Posterior cingulate gyrus (tissue), 11 donors: ENCODE measurements at places on chromosomes 7 and 10.

DNA sequence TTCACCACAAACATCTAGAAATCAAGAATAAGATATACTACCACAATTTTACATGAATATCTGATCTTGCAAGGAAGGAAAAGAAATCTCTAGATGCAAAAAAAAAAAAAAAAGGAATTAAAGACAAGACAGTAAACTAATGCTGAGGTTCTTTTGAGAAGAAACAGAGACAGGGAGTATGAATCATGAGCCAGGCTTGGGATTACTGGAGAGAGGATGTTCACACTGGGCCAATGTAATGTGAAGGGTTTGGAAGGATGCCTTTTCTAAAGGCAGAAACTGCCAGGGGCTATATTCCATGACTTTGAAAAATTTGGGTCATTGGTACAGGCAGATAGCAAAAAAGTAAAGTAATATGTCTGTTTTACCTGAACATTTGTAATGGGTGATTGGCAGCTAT is 573.0 kb upstream of the IGFBP3 start:
- DNase-seq = no peak

GRCh38 chr7:34846976-34847375 is 189.0 kb downstream of the NPSR1 start:
- no peak for DNase-seq

DNA sequence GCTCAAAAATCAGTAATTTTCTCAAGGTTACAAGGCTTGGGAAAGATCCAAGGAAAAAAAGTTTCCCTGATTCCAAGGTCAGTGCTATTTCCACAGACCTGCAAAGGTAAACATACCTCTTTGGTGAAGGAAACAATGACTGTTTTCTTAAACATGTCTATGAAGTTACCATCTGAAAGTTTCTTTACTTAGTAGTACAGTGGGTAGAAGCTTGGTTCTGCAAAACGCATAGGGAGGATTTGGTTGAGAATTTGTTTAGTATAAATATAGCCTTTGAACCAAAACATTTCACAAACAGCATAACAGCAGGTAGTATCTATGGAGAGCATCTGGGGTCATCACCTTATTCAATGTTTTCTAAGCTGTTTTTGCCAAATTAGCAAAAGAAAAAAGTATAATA is 169.6 kb downstream of the CCSER2 start:
- no peak for DNase-seq

DNA sequence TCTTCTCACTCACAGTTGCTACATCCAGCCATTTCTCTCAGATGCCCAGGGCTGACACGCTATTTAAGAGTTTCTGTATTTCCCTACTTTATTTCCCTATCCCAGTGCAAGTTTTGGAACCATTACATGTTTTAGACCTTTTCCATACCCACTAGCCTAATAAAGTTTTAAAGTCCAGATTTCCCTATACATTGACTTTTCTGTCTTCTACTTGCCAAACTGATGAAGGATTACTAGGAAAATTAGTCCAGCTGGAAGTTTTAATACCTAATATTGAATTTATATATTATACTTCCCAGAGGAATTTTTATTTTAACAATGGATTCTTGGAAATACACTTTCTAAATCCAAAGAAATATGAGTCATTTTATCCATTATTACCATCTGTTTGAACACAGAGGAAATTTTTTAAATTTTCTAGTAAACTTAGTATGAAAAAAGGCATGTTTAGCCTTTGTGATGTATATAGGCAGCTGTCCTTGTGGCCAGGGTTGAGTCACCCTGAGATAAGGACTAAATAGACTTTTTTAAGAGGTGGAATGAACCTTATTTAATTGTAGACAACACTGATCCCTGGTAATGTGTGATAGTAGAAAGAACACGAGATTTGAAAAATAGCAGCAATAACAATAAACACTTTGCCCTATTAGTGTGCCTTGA is 205.0 kb downstream of the TFEC start:
- no peak for DNase-seq

DNA sequence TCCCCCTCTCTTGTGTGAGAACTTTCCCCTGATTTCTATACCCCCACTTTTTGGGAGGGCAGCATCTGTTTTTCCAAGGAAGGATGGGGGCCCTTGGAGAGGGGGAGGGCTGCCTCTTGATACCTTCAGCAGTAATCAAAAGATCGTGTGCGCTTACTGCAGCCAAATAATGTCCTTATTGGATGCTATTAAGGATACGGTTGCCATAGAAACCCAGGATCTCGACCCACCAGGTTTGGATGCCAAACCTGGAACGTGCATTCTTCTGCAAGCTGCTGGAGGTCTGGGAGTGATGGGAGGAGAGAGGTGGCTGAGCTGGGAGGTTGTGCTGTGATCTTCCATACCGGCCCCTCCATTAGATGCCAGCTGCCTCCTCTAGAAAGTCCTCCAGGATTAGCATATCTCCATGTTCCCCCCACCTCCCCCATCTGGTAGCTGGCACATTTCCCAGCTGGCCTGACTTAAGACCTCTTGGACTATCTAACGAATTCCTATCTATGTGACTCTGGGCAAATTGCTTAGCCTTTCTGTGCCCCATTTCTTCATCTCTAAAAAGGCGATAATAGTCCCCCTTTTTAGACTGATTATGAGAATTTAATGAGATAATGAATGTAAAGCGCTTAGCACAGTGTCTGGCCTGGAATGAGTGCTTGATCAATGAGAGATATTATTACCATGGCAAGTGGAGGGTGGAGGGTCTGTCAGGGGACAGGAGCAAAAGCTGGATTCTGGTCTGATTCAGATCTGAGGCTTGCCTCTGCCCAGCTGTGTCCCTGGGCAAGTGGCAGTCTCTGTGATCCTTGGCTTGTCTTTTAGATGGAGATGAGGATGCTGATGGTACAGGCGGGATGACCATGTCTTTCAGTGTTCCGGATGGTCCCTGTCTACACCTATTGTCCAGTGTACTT is 78.5 kb upstream of the PCBD1 start:
- peak; percentile 43 for DNase-seq

DNA sequence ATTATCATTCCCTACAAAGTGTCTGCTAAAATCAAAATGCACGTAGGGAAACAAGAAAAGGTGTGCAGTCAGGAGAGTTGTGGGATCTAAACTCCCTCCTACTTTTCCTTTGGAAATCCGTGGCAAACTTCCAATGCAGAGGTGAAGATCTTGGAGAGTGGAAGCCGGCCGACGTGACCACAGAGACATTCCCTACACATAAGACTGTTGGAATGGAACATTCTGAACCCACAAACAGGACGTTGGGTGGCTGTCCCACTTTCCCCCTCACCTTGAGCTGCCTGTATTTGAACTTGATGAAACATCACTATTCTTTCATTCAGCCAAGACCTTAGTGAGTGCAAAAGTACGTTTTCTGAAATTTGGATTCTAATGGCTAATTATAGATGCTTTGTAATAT is 65.9 kb downstream of the PRKCQ start:
- no peak for DNase-seq

DNA sequence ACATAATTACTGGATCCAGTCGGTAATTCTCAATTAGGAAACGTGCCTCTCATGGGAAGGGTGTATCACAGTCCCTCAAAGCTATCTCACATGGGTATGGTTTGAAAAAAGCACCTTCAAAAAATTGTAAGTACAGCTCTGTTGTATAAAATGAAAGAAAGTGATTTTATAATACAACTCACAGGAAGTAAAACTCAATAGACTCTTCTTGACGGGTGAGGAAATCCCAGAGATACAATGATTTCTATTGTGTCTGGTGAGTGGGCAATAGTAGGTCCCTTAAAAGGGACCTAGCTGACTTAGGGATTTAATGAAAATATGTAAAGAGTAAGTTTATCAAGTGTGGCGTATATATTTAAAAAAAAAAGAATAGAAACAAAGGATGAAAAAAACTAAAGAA is 27.0 kb downstream of the TASOR2 start:
- no peak for DNase-seq

GRCh38 chr10:70417568-70417967 is 13.6 kb downstream of the EIF4EBP2 start:
- DNase-seq = no peak

DNA sequence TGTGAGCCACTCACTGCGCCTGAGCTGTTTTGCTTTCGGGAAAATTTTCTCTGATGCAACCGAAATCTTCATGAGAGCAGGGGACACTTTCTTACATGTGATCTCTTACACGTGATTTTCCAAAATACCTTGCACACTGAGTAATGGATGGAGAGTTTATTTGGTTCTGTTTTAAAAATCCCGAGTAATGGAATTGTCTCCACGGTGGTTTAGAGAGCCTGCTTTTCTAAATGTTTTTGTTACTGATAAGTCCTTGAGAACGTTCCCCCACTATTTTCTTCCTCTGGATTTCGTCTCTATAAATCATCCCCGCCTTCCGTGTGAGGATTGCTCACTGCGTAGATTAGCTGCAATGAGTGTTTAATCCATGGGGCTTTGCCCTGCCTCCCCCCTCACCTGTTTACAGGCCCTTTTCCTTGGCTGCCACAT is 25.7 kb downstream of the CAMK1D start:
- DNase-seq = no peak

- DNase-seq = no peak
These were observed 52.0 kb downstream of the SIRT1 start for GRCh38 chr10:67936416-67936815.

- DNase-seq = no peak
These were observed 42.3 kb downstream of the NRCAM start for GRCh38 chr7:108413782-108414492.

- DNase-seq = no peak
These were observed 59.8 kb downstream of the TMEM178B start for GRCh38 chr7:141133646-141134045.

DNA sequence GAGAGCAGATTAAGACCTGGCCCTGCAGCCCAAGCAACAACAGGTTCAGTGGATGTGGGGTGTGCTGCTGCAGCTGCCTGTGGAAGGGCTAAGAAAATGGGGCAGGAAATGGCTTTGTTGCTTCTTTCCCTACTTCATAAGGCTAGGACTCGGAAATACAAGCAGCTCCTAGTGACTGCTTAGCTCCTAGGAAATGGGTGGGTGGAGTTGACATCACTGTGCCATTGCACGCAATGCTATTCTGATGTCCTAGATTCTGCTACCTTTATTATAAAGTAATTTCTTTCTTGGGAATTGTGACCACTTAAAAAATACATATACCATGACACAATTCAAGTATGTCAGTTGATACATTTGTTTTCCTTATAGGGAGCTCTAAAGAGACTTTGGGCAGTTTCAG is 155.8 kb downstream of the FANK1 start:
- no peak for DNase-seq

DNA sequence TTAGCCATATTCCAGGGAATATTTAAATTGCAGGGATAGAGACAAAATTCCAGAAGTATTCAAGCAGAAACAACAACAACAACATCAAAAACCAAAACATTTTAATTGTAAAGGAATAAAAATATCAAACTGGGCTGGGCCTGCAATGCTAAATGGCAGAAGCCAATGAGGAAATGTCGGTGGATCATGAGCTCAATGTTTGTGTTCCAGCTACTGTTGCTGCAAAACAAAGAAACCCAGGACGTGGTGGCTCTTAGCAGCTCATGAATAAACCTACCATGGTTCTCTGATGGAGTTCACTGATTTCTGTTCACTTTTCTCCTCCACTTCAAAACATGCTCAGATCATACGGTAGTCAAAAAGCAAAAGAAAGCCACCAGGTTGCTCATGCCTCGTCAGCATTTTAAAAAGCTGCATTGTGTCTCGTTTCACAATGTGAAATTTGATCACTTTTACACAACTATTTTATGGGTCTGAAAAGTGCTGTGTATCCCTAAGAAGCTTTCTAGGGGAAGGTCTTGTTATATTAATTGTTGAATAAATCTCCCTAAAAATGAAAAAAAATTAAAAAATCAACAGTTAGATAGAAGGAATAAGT is 54.0 kb downstream of the ASNS start:
- no peak for DNase-seq

- no peak for DNase-seq
These were observed 55.4 kb upstream of the MKRN1 start for GRCh38 chr7:140534743-140535142.

DNA sequence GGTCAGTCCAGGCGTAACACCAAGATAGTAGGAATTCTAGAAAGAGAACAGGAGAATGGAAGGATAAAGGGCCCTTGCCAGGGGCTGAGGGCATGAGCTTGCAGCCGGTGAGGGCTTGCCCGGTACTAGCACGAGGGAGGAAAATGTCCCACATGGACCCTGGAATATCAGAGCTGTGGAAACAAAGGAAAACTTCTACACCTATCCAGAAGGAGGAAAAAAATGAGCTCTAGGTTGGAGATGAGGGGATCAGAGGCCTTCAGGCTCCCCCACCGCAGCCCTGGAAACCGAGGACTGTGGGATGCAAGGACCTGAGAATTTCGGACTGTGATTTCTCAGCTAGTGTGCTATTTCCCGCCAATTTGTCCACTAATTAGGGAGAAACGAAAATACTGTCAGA is 22.1 kb downstream of the RAMP3 start:
- DNase-seq = no peak

GRCh38 chr10:123904834-123905409 is 13.3 kb upstream of the CPXM2 start:
- DNase-seq = no peak

DNA sequence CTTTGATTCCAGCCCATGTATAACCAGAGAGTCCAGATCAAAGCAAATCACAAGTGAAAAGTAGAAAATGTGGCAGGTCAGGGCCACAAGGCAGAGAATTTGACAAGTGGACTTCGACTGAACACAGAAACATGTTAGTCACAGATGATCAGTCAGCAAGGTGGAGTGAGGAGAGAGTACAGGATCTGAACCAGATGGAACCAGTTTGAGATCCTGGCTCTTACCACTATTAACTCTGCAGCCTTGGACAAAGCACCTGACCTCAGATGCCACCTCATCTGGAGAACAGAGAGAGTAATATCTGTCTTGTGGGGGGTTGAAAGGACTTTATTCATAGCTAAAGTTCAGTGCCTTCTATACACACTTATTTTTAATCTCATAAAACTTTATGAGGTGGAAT is 4.4 kb downstream of the MRLN start:
- DNase-seq = no peak
